Activated T-cell treated with anti-CD3 and anti-CD28 coated beads for 24 hours (primary cell): ENCODE measurements at places on chromosomes 1 and 21.

GRCh38 chr1:160429125-160429561 lies 28.8 kb downstream of the VANGL2 start:
- no peak for DNase-seq

DNA sequence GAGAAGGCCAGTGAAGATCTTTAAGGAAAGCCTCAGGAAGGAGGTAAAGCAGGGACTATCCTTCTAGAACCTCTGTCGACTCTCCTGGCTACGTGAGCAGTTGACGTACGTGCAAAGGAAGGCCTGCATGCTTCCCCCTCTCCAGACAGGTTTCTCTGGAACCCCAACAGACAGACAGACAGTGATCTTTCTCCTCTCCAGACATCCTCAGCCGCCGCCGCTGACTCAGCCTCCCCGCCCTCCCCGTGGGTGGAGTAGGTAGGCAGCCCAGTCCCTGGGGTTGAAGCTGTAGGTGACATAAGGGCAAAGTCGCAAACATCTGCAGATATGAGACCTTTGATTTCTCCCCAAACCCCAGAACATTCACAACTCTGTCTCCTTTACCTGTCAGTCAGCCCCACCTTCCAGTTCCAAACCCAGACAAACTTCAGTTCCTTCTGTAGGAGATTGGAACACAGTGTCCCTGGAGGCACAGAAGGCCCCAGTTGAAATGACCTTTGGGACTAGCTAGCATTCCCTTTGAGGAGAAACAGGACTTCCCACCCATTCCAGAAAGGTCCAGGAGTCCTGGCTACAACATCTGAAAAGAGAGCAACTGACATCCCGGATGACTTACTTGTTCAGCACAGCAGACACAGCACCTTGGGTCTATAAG lies 146.0 kb upstream of the JUN start:
- DNase-seq, result peak; percentile 24

DNA sequence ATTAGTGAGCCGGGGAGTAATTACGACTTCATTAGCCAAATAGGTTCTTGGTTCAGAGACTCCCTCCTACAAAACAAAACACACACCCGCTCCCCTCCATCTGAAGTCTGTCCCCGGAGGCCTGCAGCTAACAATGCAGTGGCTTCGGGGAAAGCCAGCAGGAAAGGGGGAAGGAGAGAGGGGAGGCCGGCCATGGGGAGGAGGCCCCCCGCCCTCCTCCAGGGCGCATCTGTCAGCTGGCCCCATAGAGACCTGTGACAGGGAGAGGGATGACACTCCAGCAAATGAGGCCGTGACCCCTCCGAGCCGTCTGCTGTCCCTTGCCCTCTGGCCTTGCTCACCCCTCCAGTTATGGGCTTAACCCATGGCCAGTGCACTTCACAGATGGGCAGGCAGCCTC lies 12.1 kb upstream of the CNTN2 start:
- DNase-seq, result no peak

- DNase-seq, result no peak
These were observed 8.8 kb downstream of the PRXL2B start for GRCh38 chr1:2595261-2595811.

DNA sequence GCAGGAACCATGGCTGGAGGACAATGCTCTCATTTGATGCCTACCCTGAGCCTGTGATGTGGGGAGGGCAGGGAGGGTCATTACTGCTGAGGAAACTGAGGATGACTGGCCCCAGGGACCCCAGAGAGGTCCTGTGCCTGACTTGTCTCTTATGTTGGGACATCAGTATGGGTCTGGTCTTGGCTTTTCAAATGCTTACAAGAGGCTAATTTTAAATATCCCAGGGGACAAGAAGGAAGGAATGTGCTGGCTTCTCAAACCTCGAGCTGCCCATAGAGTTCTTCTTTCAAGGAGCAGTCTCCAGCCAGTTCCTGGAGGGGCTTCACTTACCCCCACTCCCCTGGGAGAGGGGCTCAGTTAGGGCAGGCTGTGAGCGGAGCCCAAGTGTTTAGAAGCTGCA lies 168.2 kb downstream of the TRABD2B start:
- DNase-seq, result no peak

- DNase-seq, result no peak
These were observed 1.4 kb downstream of the C1orf94 start for GRCh38 chr1:34178072-34178471.

GRCh38 chr1:29599826-29600225 lies 363.5 kb downstream of the PTPRU start:
- no peak for DNase-seq

DNA sequence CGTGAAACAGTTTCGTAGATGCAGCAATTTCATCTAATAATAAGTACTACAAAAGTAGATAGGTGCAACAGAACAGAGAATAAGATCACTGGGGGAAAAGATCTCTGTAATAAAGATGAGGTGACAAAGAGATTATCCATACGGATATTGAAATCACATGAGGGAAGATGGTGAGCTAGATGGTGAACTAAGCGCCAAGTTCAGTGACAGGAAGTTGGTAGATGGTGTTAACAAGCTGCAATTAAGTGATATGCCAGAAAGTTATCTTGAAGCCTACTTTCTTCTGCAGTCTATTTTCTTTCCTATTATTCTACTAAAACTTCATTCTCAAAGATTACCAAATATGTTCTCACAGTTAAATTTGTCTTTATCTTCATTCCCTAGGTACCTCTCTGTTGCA lies 7.1 kb downstream of the LRIF1 start:
- DNase-seq, result no peak

DNA sequence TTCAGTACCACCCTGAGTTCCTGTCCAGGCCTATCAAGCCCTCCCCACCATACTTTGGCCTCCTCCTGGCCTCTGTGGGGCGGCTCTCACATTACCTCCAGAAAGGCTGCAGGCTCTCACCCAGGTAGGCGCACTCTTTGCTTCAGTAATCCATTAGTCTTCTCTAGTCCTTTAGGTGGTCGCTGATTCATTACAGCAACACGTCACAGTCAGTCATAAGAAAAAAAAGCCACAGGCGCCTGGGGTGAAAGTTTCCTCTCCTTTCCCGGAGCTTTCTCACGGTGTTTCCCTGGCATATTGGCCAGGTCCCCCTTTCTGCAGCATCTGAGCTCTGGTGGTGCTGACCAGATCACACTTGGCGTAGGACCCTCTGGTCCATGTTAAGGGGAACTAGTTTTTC lies 12.1 kb downstream of the SLFNL1 start:
- no peak for DNase-seq

DNA sequence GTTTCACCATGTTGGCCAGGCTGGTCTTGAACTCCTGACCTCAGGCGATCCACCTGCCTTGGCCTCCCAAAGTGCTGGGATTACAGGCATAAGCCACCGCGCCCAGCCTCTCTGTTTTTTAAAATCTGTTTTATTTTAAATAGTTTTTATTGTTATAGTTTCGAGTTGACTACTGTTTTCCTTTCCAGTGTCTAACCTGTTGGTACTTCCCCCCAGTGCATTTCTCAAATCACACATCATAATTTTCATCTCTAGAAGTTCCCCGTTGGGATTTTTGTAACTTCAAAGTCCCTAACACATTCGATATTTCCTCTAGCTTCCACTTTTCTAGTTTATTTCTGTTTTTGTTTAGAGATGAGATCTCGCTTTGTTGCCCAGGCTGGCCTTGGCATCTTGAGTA lies 7.5 kb downstream of the HES4 start:
- DNase-seq, result no peak

GRCh38 chr21:36117286-36117741 lies 17.6 kb upstream of the CBR3 start:
- DNase-seq, result no peak

DNA sequence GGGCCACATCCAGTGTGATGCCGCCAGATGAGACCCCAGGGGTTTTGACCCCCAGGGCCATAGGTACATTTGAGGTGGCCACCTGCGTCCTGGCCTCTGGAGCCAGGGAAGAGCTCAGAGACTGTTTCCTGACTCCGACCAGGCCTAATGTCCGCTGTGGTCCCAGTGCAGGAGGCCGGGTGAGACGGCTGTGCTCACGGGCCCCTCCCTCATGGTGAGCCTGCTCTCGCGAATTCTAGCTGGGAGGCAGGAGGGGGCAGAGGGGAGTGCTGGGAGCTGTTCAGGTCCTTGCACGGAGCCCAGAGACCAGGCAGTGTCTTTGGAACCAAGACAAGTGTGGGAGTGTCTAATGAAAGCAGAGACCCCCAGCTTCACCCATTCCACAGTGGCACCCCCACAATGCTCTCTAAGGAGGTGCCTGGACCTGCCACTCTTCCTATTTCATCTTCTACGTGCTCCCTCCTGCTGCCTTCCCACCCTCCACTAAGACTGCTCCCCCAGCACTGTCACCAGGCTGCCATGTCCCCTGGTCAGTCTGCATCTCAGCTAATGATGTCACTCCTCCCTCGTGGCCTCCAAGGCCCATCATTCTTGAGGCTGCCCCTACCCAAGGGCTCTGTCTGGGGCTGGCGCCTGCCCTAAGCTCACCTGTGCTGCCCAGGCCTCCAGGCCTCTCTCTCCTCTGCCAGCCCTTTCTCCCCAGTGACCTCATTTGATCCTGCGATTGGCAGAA lies 256.3 kb upstream of the C1orf174 start:
- DNase-seq, result no peak

DNA sequence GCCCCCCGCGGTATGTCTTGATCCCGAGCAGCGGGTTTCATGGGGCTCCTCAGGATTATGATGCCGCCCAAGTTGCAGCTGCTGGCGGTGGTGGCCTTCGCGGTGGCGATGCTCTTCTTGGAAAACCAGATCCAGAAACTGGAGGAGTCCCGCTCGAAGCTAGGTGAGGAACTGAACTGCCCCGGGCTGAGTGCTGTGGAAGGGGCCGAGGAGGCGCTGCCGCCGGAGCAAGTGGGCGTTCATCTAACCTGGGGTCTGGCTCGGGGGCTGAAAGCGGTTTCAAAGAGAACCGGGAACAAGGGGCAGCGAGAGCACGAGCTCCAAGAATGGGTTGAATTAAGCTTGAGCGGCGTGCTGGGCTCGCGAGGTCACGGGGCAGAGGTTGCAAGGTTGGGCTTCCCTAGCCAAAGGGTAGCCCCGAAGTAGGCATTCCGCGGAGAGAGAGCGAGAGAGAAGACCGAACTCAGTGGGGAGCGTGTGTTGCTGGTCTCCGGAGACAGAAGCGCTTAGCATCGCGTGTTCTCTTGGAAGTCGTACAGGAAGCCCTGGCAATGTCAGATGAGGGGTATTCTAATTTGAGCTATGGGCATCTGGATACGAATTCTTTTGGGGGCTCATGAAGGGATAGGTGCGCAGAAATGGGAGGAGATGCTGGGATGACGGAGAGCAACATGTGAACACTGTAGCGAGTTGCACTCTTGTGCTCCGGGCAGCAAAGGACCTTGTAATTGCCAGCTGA lies 732 bp downstream of the HS2ST1 start:
- peak; percentile 39 for DNase-seq

GRCh38 chr1:78650114-78650660 lies 556 bp downstream of the IFI44 start:
- no peak for DNase-seq

GRCh38 chr1:190949939-190950338 lies 472.3 kb upstream of the BRINP3 start:
- DNase-seq, result no peak

DNA sequence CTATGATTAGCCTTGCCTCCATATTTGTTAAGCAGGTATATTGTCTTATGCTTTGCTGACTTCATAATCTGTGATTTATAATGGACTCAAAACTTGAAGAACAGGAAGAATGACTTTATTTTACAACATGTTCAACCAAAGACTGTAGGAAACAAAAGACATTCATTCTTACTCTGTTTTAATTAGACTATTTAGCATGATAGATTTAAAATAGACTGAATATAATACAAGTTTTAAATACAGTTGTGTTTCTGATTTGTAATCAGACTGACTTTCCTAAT lies 63.1 kb downstream of the CDC14A start:
- no peak for DNase-seq

- DNase-seq, result no peak
These were observed 3.5 kb downstream of the CHODL start for GRCh38 chr21:18248171-18248570.

DNA sequence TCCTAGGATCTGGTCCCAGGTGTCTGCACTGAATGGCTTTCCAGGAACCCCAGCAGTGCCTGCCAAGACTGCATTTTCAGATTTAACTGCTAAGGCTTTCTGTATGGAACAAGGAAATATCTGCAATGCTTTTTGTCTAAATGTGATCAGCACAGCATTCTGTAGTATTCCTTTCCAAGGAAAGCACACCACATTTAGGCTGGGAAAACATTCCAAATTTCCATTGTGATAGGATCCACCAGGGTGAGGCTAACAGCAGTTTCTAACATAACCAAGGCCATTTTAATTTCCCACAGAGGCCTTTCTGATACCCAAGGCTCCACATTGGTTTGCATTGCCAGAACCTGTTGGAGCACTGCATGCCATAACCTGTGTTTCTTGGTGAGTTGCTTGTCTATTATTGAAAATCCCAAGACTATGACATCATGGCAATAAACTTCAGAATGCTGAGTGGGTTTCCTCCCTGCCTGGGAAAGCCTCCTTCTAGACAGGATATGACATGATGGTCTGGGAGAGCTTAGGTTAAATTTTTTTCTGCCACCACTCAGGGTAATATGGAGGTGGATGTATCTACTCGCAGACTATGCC lies 23.3 kb upstream of the PTGFRN start:
- no peak for DNase-seq

DNA sequence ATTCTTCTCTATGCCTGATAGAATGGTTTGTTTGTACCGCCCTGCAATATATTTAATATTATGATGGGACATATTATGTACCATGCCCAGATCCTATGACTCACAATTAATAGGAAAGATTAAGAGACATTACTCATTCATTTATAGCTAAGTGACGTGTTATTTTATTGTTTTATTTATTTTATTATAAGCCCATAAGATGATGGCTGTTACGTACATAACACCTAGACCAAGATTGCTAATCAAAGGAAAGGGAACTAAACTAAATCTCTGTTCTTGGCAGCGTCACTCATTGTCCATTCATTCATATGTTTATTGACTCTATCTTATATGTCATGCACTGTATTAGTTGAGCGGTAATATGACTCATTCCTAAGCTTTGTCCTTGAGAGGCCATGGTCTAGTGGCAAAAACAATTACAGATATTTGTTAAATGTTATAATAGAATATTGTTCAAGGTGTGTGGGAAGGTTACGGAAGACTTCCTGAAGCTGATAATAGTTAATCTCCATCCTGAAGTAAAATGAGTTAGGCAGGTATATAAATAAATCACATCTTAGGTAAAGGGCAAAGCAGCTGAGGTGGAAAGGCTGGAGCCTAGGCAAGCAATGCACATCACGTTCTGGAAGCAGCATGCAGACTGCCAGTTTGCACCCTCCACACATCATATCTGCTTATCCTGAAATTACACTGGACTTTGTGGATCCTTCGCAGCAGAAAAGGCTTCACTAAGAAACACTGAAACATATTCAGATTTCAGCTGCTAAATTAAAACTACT lies 16.6 kb upstream of the CD55 start:
- DNase-seq, result no peak

DNA sequence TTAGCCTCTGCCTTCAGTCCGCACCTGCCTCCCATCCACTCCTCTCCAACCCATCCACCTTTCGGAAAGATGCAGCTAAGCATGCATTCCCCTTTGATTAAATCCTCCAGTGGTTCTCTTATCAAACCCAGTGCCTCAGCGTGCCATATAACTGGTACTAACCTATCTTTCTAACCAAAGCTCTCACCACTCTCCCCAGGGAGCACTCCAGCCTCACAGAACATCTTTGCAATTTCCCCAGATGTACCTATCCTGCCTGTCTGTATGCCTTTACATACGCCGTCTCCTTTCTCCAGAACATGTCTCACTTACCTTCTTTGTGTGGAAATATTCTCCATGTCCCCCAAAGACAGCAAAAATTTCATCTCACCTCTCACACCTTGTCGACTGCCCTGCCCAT lies 80.0 kb downstream of the SLC25A24 start:
- no peak for DNase-seq
